ENCODE measurements at places on chromosomes 16 and 17. TPM values are rescaled to one million over a fixed set of nuclear protein-coding genes. Genes with fewer than 3 reads are reported as not detected.

- peak; percentile 9 for DNase-seq
These were observed 15.3 kb downstream of the NLK start for GRCh38 chr17:28057731-28058246.

DNA sequence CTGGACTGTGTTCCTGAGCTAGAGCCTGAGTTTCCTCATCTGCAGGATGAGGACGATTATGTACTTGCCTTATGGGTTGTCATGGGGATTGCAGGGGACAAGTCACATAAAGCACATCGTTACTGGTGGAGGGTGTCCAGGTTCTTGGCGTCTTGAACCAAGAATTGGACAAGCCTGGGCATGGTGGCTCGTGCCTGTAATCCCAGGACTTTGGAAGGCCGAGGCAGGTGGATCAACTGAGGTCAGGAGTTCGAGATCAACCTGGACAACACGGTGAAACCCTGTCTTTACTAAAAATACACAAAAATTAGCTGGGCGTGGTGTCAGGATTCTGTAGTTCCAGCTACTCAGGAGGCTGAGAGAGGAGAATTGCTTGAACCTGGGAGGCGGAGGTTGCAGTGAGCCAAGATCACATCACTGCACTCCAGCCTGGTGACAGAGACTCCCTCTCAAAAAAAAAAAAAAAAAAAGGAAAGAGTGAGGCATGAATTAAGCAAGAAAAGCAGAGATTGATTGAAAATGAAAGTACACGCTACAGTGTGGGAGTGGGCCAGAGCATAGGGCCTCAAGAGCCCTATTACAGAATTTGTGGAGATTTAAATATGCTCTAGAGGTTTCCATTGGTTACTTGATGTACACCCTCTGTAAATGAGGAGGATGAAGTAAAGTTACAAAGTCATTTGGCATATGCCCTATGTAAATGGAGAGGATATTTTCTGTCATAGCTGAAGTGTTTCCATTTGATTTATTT lies 30.7 kb downstream of the ADGRG5 start:
- no peak for DNase-seq

GRCh38 chr17:2701996-2702741 lies 9.4 kb downstream of the CLUH start:
- DNase-seq: no peak

GRCh38 chr16:30395155-30395991 lies at the start of gene ZNF48:
ZNF48 (plus strand) TSS chr16:30395420; CDS start chr16:30395795, 375 bp downstream.
- DNase-seq: peak; percentile 87

DNA sequence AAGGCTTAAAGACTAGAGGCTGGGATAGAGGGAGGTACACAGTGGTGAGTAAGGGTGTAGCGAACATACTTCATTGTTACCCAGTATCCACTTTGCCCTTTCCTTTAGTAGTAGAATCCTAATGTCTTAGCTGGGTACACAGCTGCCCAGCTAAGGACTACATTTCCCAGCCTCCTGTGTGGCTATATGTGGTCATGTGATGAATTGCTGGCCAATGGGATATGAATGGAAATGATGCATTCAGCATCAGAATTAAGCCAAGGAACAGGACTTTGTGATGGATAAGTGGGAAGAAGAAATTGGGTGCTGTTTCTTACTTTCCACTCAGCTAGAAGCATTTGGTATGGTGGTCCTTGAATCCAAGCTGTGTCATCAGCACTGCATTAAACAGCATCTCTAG lies 55.9 kb downstream of the FOXL1 start:
- DNase-seq: peak; percentile 42

- DNase-seq: peak; percentile 72
These were observed 16.7 kb upstream of the SLC12A3 start for GRCh38 chr16:56848029-56848936.

GRCh38 chr17:67021196-67021595 lies 23.2 kb upstream of the CACNG1 start:
- DNase-seq: no peak

- DNase-seq: peak; percentile 69
These were observed 44.4 kb downstream of the MAP1LC3B start for GRCh38 chr16:87436225-87437172.

GRCh38 chr17:73101031-73101430 lies 8.5 kb upstream of the SLC39A11 start:
- no peak for DNase-seq

- no peak for DNase-seq
These were observed 96.7 kb downstream of the GNAO1 start for GRCh38 chr16:56288019-56288418.

DNA sequence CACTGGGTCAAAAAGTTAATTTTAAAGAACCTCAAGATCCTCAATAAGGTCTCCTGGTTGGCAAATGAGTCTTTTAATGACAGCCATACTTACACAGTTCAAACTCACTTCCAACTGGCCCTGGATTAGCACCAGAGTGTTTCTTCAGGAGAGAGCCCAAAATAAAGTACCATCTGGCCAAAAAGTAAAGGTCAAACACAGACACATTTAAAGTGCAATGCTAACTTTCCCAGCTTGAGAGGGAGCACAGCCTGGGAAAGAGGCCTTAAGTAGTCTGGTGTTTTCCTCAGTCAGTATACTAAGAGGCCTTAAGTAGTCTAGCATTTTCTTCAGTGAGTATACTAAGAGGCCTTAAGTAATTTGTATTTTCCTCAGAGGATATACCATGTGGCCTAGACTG lies 46.6 kb upstream of the ERN1 start:
- no peak for DNase-seq

GRCh38 chr17:29107084-29107483 lies 64.1 kb downstream of the PIPOX start:
- no peak for DNase-seq

DNA sequence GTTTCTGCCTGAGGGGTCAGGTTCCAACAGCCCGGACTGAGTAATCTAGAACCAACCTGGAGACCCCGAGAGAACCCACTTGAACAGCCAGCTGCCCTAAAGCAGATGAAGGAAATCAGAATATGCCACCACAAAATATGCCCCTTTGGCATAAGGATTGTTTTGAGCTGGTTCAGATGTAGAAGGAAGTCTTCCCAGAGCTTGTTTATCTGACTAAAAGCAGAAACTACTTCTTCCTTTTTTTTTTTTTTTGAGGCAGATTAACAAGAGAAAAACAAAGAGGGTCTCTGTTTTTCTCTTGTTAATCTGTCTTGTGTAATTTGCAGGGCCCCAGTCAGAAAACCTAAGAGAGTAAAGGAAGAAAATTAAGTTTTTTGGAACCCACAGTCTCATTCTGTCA lies 53.0 kb downstream of the PECAM1 start:
- no peak for DNase-seq

CD300H gene
- not detected for total RNA-seq

NLE1 gene
- 22.3 TPM for total RNA-seq

KRT27 gene
- not detected for total RNA-seq

TEX14 gene
- total RNA-seq: not detected

CAMTA2 gene
- total RNA-seq: 12.4 TPM

TTLL6 gene
- total RNA-seq: not detected

CES5A gene
- total RNA-seq: not detected
